Right lung (tissue), 10 donors: ENCODE measurements at places on chromosomes 11 and 22. TPM values are rescaled to one million over a fixed set of nuclear protein-coding genes. Genes with fewer than 3 reads are reported as not detected.

The MRGPRE gene
- polyA plus RNA-seq = not detected

The CNGA4 gene
- polyA plus RNA-seq = 1.9 TPM

The OR52I2 gene
- not detected for polyA plus RNA-seq

The TMA7B gene
- 0.40 TPM for polyA plus RNA-seq

- no peak for DNase-seq
These were observed 40.9 kb upstream of the PRR5 start for GRCh38 chr22:44661070-44661469.

The OR4D6 gene
- not detected for polyA plus RNA-seq

The ALDH3B2 gene
- polyA plus RNA-seq = 1.2 TPM

GRCh38 chr11:1108246-1108900 is 33.7 kb downstream of the MUC2 start:
- no peak for DNase-seq

GRCh38 chr11:132719684-132720083 is 812.6 kb downstream of the OPCML start:
- DNase-seq = no peak

The KRTAP5-7 gene
- polyA plus RNA-seq = not detected

The LINC01488 gene
- 0.12 TPM for polyA plus RNA-seq

GRCh38 chr11:65100674-65101350 is 4.8 kb downstream of the VPS51 start:
- DNase-seq = no peak

DNA sequence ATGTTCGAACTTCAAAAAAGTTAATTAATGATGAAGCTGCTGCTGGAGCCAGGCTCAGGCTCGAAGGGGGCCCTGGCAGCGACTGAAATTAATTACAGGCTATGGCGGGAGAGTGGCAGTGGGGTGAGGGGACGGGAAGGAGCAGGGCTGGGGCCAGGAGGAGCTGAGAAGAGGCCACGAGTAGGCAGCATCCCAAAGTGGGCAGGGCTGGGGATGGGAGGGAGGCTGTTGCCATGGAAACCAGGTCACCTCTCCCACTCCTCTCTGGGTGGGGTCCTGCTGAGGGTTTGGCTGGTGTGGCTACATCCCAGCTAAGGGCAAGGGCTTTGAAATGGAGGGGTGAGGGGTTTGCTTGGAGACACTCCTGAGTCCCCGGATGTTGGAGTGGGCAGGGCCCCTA is 23.9 kb downstream of the CACNA1I start:
- DNase-seq = no peak

GRCh38 chr22:37018086-37018814 is 997 bp downstream of the TST start:
- DNase-seq = no peak

- no peak for DNase-seq
These were observed 241.6 kb upstream of the CADM1 start for GRCh38 chr11:115745610-115746512.

The RHBDD3 gene
- polyA plus RNA-seq = 35.0 TPM

DNA sequence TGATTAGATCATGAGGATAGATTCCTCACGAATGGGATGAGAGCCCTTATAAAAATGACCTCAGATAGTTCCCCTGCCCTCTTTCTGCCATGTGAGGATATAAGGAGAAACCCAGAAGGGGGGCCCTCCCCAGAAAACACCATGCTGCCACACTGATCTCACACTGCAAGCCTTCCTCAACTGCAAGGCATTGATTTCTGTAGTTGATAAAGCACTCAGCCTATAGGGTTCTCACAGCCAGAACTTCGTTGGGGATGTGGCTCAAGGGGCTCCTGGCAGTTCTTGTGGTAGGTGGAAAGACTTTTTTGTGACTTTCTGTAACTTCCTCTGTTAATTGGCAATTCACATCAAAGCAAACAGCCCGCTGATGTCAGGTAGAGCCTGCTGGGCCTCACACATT is 108.9 kb downstream of the CD44 start:
- no peak for DNase-seq

The HOATZ gene
- polyA plus RNA-seq = 2.9 TPM

The CCDC73 gene
- polyA plus RNA-seq = 0.16 TPM

The CCDC85B gene
- polyA plus RNA-seq = 37.1 TPM

- DNase-seq = no peak
These were observed 388 bp downstream of the HINFP start for GRCh38 chr11:119121811-119122124.

GRCh38 chr11:34978236-34979191 is 62.1 kb downstream of the PDHX start:
- DNase-seq = no peak

- no peak for DNase-seq
These were observed 1321.1 kb downstream of the TBC1D22A start for GRCh38 chr22:48083502-48083901.

DNA sequence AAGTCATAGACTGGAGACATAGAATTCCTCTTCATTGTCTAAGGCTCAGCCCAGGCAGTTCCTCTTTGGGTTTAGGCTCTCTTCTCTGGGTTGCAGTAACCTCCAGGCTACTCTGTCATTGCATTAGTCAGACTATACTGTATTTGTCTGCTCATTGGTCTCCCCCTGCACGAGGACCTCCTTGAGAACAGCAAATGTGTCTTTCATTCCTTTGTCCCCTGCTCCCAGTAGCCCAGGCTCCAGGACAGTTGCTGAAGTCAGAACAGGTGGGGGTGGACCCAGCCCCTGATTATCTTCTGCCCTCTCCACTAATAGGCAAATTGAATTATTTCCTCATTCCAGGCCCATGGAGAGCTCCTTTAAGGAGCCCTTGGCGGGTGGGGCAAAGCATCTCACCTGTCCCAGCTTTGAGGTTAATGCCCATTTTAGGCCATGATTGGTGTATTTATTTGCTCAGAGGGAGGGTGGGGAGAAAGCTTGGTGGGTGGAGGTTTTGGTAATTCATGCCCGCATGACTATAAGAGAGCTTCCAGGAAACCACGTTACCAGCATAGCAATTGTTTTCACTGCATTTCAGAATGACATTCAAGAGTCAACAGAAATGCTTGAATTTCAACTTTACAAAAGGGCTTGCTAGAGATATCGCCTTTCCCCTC is 40.9 kb downstream of the NAV2 start:
- no peak for DNase-seq

DNA sequence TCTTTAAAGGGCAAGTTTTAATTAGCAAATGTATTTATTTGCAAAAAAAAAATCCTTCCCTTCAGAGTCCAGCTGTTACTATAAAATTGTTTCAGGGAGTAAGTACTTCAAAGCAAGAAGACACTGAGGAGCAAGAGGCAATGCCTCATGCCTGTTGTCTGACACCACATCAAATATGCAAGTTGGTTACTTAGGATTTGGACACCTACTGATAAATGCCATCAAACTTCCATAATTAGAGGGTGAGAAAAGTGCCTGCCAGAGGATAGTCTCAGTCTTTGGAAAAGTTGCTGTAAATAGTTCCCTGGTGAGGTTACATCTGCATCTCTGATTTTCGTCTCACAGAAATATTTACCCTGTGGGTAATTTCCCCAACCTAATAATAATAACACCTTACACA is 4.1 kb upstream of the TENM4 start:
- DNase-seq = no peak

The ESAM gene
- 116 TPM for polyA plus RNA-seq

The MS4A3 gene
- polyA plus RNA-seq = 1.8 TPM

GRCh38 chr11:23227078-23227445 is 366.8 kb upstream of the CCDC179 start:
- no peak for DNase-seq

The DDTL gene
- 10.8 TPM for polyA plus RNA-seq

GRCh38 chr11:396511-396947 is 2.5 kb downstream of the PKP3 start:
- no peak for DNase-seq

DNA sequence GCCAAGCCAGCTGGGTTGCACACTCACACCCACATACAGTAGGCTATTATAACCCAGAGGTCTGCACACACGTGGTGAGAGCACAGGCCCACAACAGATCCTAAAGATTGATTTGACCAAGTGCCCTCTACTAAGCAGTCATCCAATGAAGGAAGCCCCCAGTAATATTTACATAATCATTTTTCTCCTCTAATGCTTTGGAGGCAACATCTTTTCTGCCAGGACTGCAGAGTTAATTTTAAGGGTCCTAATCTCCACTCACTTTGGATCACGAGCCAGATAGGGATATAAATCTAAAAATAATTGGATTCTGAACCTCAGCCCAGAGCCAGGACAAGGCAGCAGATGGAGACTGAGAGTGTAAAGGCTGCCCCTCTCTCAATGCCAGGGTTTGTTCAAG is 49.1 kb upstream of the MTNR1B start:
- DNase-seq = no peak

GRCh38 chr11:92329646-92330045 is 105.0 kb downstream of the FAT3 start:
- DNase-seq = no peak

GRCh38 chr11:86408845-86409244 is 34.2 kb downstream of the CCDC81 start:
- no peak for DNase-seq

The NLRP14 gene
- polyA plus RNA-seq = 0.27 TPM

- no peak for DNase-seq
These were observed 1042.8 kb downstream of the BRD1 start for GRCh38 chr22:48784701-48785503.

- no peak for DNase-seq
These were observed 3.9 kb downstream of the DBX1 start for GRCh38 chr11:20156280-20156875.
